ENCODE measurements at places on chromosomes 16 and 17.

- peak; percentile 70 for DNase-seq
These were observed 27.2 kb downstream of the ABCC3 start for GRCh38 chr17:50661795-50662391.

GRCh38 chr16:64265756-64266155 lies 856.1 kb downstream of the CDH11 start:
- DNase-seq, result no peak

- no peak for DNase-seq
These were observed 6.4 kb downstream of the USP22 start for GRCh38 chr17:21036361-21036881.

- no peak for DNase-seq
These were observed 80.8 kb upstream of the PLCG2 start for GRCh38 chr16:81698310-81698641.

DNA sequence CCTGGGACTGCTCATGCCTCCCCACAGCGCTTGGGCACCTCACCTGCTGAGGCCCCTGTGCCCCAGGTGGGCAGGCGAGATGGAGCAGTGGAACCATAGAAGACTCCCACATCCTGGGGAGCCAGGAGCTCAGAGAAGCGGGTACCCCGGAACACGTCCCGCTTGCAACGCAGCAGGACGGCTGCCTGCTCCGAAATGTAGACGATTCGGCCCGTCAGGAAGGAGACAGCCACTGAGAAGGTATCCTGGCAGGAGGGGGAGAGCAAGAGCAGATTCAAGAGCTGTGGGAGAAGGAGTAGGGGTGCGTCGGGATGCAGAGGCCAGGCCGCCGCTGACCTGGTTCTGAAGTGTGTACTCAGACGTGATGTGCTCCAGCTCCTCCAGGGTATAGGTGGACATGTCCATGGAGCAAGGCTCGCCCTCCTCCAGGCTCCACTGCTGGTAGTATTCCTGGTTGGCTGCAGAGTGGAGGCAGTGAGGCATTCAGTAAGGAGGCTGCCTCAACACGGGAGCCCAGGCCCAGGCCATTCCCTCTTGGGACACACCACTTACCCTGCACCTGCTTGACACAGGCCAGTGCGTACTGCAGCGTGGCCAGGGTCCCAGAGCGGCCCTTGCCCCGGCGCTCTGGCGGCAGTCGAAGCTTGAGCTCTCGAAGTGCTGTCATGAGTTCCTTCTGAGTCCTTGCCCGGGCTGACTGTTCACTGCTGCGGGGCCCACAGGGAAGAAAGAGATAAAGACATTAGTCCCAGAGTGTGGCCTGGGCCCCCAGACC lies 2.6 kb downstream of the PER1 start:
- DNase-seq, result no peak

GRCh38 chr16:84509032-84509950 lies 4.8 kb upstream of the MEAK7 start:
- DNase-seq, result no peak

GRCh38 chr17:79855331-79856124 lies 16.3 kb upstream of the CBX4 start:
- no peak for DNase-seq

- no peak for DNase-seq
These were observed 287.3 kb downstream of the ZFHX3 start for GRCh38 chr16:72760581-72760980.

GRCh38 chr17:12974005-12974531 lies 43.8 kb downstream of the ELAC2 start:
- no peak for DNase-seq

- no peak for DNase-seq
These were observed 14.8 kb upstream of the C17orf113 start for GRCh38 chr17:42065201-42065600.

- DNase-seq, result no peak
These were observed 6.4 kb upstream of the KRT28 start for GRCh38 chr17:40806131-40806530.

DNA sequence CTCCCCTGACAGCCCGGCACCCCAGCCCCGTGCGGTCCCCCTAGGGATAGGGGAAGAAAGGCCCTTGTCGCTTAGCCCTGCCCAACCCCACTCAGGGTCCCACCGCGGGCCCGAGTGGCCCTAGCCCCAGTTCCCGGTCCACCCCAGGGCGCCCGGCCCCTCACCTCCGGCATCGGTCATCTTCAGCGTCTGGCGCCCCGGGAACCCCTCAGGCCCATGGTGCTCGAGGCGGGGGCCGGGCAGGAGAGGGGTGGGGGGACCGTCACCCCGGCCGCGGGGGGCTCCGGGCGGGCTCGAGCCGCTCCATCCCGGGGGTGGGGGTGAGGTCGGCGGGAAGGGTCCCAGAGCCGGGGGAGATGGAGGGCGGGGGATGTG lies 620 bp downstream of the SAMD14 start:
- no peak for DNase-seq

GRCh38 chr17:28494445-28495188 lies 11.5 kb upstream of the FOXN1 start:
- DNase-seq, result no peak

GRCh38 chr17:6654841-6655731 lies 3.5 kb downstream of the C17orf100 start:
- no peak for DNase-seq

- no peak for DNase-seq
These were observed 3.9 kb downstream of the PLEKHG4 start for GRCh38 chr16:67283039-67283825.

DNA sequence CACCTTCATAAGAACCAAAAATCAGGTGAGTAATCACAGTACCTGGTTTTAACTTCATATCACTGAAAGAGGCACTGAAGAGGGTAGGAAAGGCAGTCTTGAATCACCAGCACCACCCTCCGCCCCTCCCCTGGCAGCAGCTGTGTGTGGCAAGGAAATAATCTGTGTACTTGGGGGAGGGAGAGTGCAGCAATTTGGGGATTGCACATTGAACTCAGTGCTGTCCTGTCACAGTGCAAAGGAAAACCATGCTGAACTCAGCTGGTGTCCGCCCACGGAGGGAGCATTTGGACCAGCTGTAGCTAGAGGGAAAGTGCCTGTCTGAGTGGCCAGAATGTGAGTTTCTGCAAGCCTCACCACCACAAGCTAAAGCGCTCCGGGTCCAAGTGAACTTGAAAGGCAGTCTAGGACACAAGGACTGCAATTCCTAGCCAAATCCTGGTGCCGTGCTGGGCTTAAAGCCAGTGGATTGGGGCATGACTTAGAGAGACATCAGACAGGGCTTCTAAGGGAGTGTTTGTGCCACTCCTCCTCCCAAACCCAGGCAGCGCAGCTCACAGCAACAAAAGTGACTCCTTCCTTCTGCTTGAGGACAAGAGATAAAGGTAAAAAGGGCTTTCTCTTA lies 39.7 kb upstream of the ALDH3A1 start:
- DNase-seq, result no peak

DNA sequence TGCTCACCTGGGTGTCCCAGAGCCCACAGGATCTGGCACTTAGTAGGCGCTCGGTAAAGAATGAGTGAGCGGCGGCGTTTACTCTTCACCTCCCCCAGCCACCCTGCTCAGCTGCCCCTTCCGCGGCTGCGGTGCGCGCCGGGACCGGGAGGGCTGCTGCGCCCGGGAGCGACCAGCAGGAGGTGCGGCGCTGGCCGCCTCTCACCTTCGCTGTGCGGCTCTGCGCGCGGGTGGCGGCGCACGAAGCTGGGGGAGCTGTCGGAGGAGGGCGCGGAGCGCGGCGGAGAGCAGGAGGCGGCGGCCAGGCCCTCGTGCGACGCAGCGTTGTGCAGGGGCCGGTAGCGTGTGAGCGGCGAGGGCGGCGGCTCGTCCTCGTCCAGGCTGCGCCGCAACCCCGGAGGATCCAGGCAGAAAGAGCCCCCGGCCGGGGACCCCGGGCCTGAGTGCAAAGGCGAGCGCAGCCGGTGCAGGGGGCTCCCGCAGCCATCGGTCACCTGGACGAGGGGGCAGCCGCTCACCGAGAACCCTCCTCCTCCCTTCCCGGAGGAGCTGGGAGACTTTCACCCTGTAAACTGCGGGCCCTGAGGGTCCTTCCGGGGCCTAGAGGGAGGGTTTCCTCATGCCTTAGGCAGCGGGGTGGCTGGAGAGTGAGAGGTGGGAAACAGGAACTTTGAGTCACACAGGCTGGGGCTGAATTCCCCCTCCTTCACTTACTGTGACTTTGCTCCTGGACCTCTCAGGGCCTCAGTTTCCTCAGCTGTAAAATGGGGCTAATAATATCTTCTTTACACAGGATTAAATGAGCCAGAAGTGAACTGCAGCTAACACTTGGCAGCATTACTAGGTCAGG lies 12.5 kb downstream of the SAMD14 start:
- DNase-seq, result no peak

GRCh38 chr16:988471-989353 lies 7.1 kb downstream of the SOX8 start:
- DNase-seq, result no peak

- DNase-seq, result no peak
These were observed 819 bp downstream of the NLK start for GRCh38 chr17:28043296-28043695.

- DNase-seq, result no peak
These were observed 10.7 kb downstream of the PRR29 start for GRCh38 chr17:64008830-64009229.

- DNase-seq, result no peak
These were observed 76.0 kb downstream of the LYRM1 start for GRCh38 chr16:20976576-20976975.

DNA sequence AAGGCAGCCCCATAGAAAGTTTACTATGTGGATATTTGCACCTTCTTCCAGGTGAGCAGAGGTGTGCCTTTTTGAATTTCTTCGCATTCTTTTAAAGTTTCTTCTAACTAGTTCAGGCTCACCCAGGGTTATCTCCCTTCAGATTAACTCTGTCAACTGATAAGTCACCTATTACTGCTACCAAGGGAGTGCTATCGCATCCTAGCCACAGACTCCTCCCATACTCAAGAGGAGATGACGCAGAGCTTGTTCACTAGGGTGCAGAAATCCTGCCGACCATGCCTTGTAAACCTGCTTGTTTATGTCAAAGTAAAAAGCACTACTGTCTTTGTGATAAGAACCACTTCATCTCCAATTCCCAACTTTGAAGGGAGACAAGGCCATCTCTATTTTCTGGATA lies 390.1 kb downstream of the RBFOX1 start:
- no peak for DNase-seq

- DNase-seq, result no peak
These were observed 401 bp downstream of the ARL16 start for GRCh38 chr17:81683208-81683583.

- DNase-seq, result no peak
These were observed 82.1 kb downstream of the ZNF423 start for GRCh38 chr16:49773534-49774475.

GRCh38 chr17:38425744-38426143 lies 2.5 kb upstream of the ARHGAP23 start:
- DNase-seq, result no peak

GRCh38 chr16:15897834-15898254 lies 9.4 kb upstream of the CEP20 start:
- no peak for DNase-seq

- DNase-seq, result no peak
These were observed 41.6 kb downstream of the CCDC42 start for GRCh38 chr17:8703001-8703400.

DNA sequence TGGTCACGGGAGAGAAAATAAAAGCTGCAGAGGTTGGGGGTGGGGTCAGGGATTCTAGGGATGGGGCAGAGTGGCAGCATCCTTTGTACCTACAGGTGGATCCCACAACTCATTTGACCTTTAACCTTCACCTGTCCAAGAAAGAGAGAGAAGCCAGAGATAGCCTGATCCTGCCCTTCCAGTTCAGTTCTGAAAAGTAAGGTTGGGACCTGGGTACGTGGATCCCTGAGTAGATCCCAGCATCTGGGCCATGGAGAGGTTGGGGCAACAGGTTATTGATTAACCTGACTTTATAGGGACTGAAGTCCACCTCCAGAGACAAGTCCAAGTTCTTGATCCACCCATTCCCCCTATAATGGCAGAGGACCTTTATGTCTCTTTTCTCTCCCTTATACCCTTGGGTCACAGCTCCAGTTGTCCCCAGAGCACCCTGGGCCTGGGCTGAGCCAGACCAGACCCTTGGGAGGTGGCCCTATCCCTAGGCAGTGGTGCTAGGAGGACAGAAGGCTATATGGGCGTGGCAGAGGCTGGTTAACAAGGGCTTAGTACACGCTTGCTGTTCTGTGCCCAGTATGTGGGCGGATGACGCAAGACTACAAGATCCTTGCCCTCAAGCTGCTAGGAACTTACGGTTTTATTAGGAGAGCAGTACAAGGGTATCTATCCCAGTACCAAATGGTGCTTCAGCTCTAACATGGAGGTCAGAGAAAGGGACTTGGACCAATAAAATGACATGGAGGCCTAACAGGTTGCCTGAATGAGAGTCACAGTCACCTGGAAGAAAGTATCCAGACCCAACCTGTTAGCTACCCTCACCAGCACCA lies 3.3 kb downstream of the CLDN7 start:
- DNase-seq, result no peak

- no peak for DNase-seq
These were observed 429.7 kb downstream of the CDH8 start for GRCh38 chr16:61606581-61606980.

Measured in thoracic aorta (tissue), 2 donors.